Stimulated activated CD4-positive, alpha-beta T cell treated with anti-CD3 and anti-CD28 coated beads, Interleukin-1b, Interleukin-23, amount 100 ng/mL, for 24 hours (primary cell): ENCODE measurements at places on chromosomes 11 and 22.

DNA sequence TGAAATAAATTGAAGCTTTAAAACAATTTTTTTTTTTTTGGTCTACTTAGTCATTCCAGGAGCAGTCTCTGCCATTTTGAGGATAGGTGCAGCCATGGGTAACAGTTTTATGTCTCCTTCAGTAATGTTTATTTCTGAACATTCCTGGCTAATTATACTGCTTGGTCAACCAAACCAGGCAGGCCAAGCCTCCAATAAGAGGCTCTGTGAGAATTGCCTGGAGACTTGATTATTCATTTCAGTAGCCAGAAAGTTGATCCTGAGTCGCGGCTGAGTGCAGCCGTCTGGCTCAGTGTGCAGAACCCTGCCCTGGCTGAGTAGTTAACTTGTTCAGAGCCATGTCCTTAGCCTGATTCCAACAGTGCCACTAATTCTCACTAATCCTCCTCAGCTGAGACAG lies 364.0 kb upstream of the FAT3 start:
- DNase-seq = no peak

DNA sequence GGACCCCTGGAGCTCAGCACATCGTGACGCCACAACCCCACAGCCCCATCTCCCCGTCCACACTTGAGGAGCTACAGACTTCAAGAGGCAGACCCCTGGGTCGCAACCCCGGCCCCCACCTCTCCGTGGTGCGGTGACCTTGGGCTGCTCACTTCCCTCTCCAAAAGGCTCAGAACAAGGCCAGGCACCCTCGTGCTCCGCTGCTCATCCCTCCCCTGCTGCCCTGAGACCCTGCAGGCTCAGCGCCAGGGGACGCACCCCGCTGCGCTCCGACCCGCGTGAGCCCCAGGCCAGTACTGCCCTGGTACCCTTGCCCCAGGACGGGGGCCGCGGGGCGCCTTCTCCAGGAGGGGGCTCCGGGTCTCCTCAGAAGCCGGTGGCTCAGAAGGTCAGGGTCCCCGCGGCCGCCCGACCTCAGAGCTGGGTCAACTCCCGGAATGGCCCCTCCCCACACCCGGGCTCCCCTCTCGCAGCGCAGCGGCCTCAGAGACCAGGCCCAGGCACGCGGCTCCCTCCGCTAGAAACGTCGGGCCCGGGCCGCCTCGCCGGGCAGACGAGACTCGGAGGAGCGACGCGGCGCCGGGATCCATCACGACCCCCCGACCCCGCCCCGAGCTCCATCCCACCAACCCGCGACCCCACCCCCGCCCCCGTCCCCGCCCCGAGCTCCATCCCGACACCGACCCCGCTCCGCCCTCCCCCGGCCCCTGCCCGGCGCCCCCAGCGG lies 563 bp downstream of the GATD1 start:
- DNase-seq = no peak

DNA sequence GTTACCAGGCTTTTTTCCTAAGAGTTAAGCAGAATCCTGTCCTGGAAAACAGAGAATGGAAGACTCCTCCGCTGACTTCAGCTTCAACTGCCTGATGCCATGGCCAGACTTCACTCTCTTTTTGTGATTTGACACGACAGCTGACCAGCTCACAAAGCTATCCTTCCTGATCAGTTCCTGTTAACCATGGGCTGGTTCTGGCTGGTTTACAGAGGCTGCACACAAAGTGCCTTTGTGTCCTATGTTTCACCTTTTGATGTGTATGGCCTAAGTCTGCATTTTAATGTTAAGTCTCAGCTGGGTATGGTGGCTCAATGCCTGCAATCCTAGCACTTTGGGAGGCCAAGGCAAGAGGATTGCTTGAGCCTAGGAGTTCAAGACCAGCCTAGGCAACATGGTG lies 11.1 kb downstream of the FOLR3 start:
- DNase-seq = no peak

DNA sequence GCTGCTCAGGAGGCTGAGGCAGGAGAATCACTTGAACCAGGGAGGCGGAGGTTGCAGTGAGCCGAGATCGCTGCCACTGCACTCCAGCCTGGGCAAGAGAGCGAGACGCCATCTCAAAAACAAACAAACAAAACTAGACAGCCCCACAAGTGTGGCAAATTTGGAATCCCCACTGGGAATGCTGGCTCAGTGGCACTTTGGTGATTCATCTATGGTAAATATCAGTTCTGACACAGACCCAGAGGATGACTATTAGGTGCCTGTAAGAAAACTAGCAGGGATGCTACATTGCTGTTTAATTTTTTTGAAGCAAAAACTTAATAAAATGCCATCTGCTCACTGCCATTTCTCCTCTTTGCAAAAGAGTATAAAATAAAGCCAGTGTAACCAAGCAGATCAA lies 107.9 kb downstream of the NAT10 start:
- no peak for DNase-seq

DNA sequence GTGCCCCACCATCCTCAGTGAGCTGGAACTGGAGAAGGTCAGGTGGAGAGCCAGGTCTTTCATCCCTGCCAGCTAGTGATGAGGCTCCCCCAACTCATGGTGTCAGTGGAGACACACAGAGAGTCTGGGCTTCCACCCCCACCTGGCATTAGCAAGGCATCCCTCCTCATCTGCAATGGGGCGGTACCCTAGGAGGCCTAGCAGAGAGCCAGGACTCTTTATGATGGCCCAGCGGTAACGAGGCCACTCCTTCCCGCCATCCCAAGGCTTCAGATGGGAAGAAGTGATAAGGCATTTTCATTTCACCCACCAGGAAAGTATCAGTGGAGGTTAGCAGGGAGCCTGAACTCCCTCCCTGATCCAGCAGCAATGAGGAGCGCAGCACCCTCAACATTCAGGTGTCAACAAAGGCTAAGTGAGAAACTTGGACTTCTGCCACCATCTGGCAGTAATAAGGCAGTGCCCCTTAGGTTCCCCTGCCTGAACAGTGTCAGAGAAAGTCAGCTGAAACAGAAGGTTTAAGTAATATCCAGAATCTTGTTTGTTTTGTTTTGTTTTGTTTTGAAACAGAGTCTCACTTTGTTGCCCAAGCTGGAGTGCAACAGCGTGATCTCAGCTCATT lies 40.5 kb upstream of the FBLN1 start:
- no peak for DNase-seq

DNA sequence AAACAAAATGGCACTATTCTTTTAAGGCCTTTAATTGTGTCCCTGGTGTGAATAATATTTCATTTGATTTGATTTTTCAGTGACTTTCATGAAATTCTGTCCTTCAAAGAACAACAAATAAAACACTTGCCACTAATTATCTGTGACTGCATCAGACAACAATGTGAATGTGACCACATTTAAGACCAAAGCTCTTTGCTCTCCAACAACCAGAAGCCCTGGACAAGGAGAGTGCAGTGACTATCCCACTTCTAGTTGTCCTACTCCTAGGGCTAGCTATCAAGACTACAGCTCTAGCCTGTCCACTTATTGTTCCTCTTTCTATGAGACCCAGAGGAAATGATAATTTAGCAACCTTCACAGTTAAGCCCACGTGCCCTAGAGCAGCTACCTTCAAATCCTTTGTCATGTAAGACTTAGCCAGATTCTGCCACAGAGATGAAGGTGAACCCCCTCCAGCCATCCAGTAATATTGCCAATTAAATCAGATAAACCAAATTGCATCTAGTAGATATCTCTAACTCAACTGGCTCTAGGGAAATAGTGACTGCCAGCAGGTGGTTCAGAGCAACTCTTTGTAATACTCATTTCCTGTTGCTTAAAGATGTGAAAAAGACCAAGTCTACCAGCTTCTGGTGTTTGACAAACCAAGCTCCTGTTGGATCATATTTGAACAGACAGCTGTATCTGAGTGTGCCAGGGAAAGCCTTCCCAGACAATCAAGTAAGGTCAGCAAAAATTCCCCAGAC lies 142.6 kb upstream of the BLID start:
- DNase-seq = no peak

- DNase-seq = no peak
These were observed 307.7 kb upstream of the KIRREL3 start for GRCh38 chr11:127308291-127308690.

DNA sequence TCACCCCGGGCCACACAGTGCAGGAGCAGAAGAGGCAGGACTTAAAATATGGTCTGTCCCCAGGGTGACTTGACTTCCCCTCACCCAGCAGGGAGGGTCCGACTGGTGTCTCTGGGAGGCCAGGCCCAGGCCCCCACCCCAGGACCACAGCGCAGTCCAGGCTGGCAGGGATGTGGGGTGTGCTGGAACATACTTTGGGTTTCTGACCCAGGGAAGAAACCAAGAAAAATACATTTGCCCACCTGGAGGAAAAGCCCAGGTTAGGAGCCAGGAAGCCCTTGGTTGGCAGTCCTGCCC lies 5.2 kb downstream of the C1QTNF6 start:
- no peak for DNase-seq

DNA sequence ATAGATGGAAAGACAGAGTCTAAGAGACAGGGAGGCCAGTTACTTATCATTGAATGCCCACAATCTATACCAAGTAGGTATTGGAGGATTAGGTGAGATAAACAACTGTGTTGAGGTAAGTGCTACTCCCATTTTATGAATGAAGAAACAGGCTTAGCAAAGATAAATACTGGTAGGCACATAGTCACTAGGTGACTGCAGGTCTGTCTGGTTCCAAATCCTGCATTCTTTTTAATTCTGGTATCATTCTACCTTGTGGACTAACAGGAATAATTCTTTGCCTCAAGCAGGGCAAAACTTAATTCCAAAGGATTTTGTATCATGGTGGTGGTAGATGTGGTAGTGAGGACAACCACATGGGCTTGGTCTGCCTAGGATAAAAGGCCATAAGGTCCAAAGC lies 28.4 kb downstream of the RNF169 start:
- DNase-seq = no peak

DNA sequence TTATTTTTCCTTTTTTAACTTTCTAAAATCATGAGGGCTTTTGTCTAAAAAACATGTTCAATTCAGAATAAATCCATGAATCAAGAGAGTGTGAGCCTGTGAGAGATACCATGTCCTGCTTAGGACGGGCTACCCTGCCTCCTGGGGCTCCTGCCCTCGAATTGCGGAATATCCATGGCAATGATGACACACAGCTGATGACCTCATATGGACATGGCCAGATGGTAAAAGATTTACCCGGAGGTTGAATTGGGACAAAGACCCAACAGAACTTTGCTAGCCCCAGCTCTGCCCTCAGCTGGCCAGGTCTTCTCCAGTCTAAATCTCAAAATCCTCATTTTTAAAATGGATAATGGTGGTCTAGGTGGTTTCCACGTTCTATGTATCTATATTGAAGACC lies 538.1 kb upstream of the API5 start:
- no peak for DNase-seq

DNA sequence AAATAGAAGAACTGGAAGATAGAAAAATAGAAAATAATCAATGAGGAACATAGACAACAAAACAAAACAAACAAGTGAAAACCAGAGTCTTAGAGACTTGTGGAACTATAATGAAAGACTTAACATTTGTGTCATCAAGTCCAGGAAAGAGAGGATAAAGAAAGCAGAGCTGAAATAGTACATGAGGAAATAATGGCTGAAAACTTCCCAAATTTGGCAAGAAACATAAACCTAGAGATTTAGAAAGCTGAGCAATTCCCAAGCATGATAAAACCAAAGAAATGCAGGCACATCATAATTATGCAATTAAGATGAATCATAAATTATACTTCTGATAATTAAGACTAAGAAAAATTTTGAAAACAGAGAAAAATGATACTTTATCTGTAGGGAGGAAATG lies 614.5 kb downstream of the ETS1 start:
- DNase-seq = no peak

DNA sequence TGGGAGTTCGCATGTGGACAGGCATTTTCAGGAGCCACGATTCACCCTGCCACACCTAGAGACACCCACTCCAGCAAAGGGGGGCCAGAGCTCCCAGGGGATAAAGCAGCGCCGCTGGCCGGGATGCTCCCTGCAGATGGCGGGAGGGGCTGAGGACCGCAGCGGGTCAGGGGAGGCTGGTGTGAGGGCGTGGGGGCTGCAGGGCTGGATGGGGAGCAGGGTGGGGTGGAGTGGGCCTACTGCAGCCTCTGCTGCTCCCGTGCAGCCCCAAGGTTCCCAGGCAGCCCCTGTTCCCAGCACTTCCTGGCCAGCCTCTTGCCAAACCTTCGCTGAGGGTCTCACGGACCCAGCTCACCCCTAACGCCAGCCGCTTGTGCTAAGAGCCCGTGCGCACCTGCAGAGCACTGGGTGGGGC lies 13.0 kb downstream of the MUC5B start:
- no peak for DNase-seq

- DNase-seq = no peak
These were observed 15.2 kb downstream of the ELMOD1 start for GRCh38 chr11:107606141-107606540.

DNA sequence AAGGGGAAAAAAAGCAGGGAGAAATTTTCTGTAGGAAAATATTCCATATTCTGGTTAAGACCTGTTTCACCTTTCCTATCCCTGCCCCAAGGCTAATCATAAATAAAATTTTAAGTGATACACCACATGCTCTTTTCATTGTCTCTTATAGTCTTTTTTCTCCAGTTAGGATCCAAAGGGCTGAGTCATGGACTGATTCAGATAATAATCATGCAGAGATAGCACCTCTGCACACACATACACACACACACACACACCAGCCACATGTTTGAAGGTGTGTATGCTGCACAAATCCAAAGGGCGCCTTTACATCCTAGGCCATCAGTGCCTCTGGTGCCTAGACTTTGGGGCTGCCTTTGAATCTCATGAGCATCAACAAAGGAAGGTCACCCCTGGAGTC lies 35.5 kb upstream of the CWF19L2 start:
- no peak for DNase-seq

DNA sequence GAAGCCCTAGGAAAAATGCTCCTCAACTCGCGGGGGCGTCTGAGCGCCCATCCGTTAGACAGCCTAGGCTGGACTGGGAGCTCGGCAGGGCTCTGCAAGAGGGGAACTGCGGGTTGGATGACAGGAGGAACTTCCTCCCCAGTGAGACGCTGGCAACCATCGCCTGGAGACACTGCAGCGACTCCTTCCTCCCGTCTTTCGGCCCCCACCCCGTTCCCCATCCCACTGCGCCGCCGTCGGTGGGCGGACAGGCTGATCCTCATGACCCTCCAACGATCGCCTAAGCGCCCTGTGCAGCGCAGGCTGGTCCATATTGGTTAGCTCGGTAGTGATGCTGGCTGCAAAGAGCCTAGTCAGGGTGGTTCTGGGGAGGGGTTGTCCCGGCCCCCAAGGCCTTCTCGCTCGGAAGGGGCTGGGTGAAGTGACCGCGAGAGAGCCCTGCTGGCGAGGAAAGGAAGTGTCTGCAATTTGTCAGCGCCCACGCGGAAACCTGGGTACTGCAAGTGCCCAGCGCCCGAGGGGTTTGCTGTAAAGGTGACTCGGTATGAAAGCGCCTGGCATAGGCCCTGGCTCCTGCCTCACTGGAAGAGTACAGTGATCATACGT lies 638 bp downstream of the NRGN start:
- DNase-seq = peak; percentile 31

DNA sequence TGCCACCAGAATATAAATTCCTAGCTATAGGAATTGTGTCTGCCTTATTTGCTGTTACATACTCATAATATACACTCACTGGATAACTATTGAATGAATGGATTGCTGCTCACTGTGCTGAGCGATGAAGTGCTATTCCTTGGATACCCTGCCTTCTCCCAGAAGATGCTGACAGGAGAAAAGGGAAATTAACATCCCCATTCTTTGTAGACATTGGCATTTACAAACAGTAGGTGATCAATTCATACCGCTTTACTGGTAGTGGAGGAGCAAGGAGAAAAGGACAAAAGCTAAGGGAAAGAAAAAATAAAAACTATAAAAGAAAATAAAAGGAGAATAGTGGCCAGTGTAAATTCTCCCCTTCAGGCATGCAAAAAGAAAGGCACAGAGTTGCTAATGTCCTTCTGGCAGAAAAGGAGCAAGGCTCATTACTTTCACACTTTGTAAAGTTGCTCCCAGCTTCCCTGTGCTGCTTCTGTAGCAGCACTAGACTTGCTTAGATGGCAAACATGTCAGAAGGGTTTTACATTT lies 183.0 kb downstream of the LUZP2 start:
- no peak for DNase-seq
